Esophagus squamous epithelium (tissue), 5 donors: ENCODE measurements at places on chromosomes 7 and 10. TPM values are rescaled to one million over a fixed set of nuclear protein-coding genes. Genes with fewer than 3 reads are reported as not detected.

The MINDY4 gene
- 2.5 TPM for total RNA-seq

GRCh38 chr10:73892310-73893030, 18.1 kb upstream of the CAMK2G start:
- DNase-seq, result no peak

The WASHC2C gene
- total RNA-seq, result 18.9 TPM

DNA sequence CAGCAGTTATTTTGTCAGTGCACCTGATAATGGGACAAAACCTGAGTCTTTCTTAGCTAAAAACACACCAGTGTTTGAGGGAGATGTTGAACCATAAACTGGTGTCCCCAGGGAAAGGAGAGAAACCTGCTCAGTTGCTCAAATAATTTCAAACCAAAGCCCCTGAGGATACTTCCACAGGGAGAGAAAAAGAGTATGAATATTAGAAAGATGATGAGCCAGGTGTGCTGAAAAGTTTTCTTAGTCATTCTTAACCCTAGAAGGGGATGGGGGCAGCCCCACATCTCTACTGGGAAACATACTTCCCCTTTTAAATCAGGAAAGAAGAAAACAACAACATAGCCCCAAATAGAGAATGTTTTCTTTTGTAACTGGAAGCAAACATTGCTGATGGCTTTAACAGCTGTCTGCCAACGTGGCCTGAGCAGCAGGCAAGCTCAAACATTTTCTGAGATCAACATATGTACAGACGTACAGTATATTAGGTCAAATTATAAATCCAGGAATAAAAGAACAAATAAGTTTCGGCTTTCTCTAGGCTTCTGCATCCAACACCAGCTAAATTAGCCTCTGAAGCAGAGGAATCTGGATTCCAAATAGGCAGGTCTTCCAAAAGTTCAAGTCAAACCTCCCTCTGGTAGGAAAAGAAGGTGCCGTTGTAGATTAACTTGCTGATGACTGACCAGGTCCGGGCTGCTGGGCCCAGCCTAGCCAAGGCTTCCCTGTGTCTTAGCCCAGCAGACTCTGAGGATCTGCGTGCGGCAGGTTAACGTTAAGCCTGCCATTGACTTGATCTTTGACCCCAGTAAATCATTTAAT, 30.5 kb upstream of the FBXW4 start:
- DNase-seq, result no peak

GRCh38 chr10:76732306-76732705, 905.3 kb downstream of the KCNMA1 start:
- DNase-seq, result no peak

GRCh38 chr10:35723059-35723458, 81.0 kb upstream of the FZD8 start:
- DNase-seq, result no peak

The EIF5AL1 gene
- total RNA-seq, result 0.45 TPM

The CFAP70 gene
- total RNA-seq, result 2.5 TPM

- no peak for DNase-seq
Measured at GRCh38 chr7:124255041-124255655, 222.3 kb upstream of the TMEM229A start.

GRCh38 chr7:73631558-73631957, 7.2 kb upstream of the MLXIPL start:
- DNase-seq, result no peak

GRCh38 chr10:131722525-131723264, 178.1 kb upstream of the PPP2R2D start:
- no peak for DNase-seq

The IDI2 gene
- not detected for total RNA-seq

DNA sequence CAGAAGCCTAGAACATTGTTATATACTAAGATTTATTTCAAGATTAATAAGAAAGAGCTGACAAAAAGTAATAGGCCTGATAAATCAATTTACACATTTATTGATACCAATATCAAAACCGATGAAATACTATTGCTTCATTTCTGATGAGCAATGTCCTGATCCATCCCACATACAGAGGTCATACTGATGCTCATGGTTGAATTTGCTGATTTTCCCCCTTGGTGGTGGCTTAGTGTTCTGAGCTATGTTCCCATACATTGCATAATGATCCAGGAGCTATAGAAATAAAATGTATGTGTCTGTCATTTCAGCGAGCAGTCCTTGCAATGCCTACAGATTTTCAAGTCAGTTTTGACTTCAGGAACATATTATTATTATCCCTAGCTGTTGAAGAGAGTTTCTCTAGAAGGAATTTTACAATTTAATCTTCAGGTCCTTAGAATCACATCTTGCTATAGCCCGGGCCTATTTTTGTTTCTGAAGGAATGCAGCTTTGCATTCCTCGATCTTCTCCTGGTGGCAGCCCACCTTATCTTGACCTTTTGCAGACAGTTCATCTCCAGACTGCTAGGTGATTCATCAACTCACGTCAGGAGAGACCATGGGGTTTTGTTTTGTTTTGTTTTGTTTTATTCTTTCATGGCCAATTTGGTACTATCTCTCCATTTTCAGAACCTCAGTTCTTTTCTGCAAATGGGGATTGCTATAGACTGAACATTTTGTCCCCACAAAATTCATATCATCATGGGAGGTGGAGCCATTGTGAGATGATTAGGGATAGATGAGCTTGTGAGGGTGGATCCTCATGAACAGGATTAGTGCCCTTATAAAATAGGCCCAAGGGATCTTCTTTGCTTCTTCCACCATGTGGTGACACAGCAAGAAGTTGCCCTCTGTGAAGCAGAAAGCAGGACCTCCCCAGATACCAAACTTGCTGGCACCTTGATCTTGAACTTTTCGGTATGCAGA, 465.6 kb upstream of the IGFBP3 start:
- DNase-seq, result no peak

DNA sequence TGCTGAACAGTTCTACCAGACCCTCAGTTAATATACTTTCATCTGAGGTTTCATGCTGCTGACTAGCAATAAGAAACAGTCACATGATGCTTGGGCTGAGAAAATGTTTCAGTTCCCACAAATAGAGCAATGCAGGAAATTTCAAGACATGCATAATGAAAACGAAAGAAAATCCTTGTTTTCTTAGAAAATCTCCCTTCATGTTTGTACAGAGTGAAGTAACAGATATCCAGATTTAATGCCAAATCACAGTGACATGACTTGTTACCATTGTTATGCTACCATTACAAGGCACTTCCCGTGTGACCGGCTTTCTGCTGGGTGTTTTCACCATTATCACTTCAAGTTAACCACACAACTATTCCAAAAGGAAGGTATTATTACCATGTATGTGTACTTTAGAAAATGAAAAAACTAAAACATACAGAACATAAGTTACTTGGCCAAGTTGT, 121.7 kb downstream of the DOCK4 start:
- no peak for DNase-seq

- no peak for DNase-seq
Measured at GRCh38 chr7:74365322-74366022, 76.3 kb downstream of the CLIP2 start.

The FAM25C gene
- not detected for total RNA-seq
